ENCODE measurements at places on chromosomes 2 and 18. TPM values are rescaled to one million over a fixed set of nuclear protein-coding genes. Genes with fewer than 3 reads are reported as not detected.
A peak's percentile ranks its signal among the peaks of the same experiment; 100 is the strongest.

DNA sequence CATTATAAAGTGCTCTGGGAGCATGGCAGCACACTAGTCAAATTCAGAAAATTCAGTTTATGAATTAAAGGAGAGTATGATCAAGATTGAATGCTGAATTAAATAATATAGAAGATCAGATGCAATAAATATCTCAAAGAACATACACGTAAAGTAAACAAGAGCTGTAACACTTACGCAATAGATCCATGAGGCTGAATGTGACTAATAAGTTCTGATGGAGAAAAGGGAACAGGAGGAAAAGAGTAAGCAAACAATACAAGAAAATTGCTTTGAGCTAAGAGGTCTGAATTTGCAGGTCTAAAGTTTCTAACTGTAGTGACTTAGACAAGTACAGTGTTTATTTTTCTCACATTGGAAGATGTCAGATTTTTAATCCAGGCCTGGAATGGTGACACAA is 646.7 kb upstream of the ZNF804A start:
- no peak for DNase-seq

- DNase-seq: no peak
These were observed 127.8 kb downstream of the FBXO15 start for GRCh38 chr18:74019864-74020263.

DNA sequence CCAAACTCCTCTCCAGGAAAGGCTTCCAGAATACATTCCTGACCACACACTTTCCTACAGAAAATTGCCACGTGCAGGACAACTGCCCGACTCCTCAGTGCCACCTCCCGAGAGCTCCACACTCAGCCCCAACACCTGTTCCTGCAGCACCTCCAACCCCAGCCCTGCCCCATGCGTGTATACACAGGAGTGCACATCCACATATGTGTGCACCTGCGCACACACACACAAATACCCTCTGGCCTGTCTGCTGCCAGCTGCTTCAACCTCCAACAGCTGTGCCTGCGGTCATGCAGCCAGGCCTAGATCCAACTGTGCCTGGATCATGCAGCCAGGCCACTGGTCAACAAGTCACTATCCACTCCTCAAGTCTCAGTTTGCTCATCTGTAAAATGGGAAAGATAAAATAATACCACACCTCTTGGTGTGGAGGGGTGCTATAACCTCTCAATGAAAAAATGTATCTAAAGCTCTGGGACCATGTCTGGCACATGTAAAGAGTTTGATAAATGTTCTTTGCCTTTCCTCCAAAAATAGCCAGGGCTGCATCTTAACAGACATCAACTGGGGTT is 152.1 kb upstream of the ID2 start:
- no peak for DNase-seq

Gene RNU2-63P
- 117 TPM for total RNA-seq

- no peak for DNase-seq
These were observed 36.8 kb downstream of the GPC1 start for GRCh38 chr2:240472078-240472790.

Gene FBXO48
- 0.96 TPM for total RNA-seq

DNA sequence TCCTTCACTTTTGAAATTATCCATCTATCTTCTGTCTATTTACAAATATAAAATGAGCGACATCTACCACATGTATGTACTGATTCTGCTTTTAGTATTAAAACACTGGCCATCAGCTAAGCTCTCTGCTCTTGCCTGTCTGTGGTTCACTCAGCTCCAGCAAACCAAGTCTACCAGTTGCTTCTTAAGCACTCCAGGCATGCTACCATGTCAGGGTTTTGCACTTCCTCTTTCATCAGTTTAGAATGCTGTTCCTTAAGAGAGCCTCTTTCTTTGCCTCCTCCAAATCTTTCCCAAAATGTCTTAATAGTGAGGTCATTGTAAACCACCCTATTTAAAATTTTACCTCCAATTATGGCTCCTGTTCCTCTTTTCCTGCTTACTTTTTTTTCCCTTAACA is 59.5 kb downstream of the SCN3A start:
- DNase-seq: no peak

Gene TCF23
- not detected for total RNA-seq

DNA sequence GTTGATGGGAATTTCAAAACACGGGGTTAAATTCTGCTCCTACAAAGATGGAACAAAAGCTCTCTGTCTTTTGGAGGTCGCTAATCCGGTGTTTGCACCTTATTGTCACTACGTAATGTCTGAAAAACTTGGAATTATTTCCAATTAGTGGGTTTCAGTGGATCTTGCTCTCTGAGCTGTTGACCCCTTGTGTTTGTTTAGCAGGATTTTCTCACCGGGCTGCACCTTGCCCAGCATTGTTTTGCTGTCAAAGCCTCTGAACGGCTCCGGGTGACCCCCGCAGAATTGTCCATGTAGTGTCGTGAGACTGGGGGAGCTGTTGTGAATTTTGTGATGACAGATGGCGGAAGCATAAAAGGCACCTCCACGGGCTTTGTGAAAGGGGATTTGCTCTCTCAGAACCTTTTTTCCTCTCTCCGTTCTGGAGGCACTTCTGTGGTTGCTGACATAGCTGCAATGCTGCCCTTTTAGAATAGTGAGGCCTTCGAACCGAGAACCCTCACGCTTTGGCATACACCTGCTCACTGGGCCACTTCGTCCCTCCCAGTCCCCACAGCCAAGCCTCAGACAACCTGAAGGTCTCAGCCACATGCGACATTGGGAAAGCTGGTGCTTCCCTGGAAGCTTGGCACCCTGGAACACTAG is 129.4 kb downstream of the ACOXL start:
- no peak for DNase-seq

- DNase-seq: no peak
These were observed 235.5 kb downstream of the MYT1L start for GRCh38 chr2:2095360-2096093.

DNA sequence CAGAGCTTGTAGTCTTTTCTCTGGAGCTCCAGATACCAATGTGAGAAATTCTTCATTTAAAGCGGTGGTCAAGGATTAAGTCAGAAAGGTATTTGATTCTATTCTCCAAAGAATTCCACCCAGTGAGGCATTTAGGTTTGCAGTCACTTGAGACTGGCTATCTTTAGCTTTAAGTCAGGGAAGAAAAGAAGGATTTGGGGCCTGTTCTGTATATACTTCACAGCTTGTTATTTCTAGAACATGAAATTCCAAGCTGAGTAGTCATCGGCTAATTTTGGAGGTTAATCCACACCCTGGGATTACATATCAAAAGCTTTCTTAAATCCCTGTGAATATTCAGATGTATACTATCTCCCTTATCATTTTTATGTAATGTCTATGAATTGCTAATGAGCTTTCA is 39.4 kb downstream of the MYOM1 start:
- DNase-seq: no peak

DNA sequence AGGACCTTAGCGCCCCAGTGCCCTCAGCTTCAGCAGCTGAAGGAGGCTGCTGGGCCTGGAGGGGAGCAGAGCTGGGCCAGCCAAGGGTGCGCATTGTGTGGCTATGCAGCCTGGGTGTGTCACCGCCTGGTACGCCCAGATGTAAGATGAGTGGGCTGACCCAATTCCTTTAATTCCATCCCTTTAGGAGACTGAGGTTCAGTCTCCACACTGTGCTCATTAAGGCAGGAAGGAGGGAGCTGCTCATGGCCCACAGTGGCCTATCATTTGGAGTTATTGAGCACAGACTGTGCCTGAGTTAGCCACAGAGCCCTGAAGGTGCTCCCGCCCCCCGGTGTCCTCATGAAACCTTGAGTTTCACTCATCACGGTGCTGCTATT is 194.1 kb upstream of the GLI2 start:
- no peak for DNase-seq

Gene CCDC178
- not detected for total RNA-seq

DNA sequence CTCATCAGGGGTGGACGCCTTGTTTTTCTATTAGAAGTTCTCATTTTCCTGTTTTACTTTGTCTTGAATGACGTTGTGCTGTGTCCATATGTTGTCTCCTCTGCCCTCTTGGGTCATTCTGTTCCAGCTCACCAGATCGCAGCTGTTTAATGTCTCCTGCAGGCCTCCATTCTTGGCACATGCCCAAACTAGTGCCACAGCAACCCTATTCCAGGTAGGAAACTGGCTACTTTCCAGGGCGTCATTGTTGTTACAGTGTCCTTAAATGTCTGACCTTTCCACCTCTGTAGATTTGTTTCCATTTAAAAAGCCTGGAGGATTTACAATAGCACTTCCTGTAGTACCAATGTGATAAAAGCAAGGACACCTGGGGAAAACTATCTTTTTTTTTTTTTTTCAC is 500.7 kb downstream of the METTL4 start:
- no peak for DNase-seq

- DNase-seq: peak; percentile 89
These were observed at the start of gene ATL2 for GRCh38 chr2:38377050-38377828. TSS of gene ATL2 (minus strand) at chr2:38377273. CDS start at chr2:38377260, 13 bp downstream.

Gene COL3A1
- not detected for total RNA-seq

DNA sequence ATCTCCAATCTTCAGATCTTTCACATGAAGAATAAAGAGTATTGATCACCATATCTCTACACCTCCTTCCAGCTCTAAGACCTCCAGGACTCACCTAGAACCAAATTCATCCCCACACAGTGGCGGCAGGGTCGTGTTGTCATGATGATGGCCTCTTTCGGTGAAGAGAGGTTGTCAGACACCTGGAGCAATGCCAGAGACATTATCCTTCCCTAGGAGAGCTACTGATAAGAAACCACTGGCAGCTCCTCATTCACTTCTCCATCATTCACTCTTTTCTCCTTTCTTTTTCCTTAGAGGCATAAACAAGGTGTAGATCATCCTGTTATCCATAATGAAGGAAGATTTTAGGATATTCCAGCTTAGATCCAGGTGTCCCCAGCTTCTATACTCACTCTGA is 197.9 kb upstream of the TNP1 start:
- no peak for DNase-seq

- no peak for DNase-seq
These were observed 48.9 kb downstream of the APLF start for GRCh38 chr2:68516051-68516955.

- DNase-seq: no peak
These were observed 179.0 kb downstream of the TRABD2A start for GRCh38 chr2:84701880-84702279.

DNA sequence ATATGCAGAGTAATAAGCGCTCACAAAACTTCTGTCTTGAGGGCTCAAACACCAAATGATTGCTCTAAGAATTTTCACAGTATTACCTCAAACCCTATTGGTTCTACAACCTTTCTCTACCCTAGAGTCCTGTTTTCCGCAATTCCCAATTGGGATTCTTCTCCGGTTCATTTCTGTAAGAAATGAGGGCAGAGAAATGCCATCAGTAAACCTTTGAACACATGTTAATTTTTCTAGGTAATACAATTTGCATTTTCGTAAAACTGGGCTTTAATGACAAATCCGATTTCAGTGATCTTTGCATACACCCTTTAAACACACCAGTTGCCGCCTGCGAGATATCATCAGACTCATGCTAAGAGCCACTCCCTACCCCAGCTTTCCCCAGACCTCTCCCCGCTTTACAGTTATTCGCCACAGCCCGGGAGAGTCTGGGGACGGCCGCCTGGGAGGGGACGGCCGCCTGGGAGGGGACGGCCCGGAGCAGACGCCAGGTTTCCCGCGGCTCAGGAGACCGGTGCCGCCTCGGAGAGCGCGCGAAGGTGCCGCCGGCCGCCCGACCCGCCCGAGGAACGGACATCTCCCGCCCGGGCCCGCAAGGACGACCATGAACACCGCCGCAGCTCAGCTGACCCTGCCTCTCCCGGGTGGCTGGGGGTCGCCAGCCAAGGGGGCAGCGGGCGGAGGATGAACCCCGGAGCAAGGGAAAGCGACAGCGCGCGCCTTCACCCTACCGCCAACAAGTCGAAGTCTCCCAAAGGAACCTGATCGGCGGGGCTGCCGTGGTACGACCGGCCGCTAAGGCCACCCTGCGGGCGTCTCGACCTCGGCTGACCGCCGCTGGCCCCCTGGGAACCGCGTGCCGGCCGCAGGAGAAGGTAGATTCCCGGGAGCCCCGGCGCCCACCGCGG is 463 bp downstream of the SMC6 start:
- DNase-seq: no peak

DNA sequence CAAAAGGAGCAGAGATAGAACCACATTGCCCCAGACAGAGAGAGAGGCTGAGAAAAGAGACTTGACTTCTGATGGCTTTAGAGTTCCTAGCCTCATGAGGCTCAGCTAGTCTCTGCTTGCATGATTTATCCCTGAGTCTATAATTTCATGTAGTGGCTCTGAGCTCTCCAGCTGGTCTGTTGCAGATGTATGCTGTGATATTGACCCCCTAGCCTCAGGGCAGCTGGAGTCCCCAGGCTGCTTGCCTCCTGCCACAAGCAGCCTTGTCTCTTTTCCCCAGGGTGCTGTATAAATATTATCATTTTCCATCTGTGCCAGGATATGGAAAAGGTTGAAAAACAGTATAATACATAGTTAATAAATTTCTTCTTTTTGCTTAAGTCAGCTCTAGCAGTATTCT is 467.6 kb upstream of the CWC22 start:
- no peak for DNase-seq

GRCh38 chr2:32963941-32964340 is 17.2 kb downstream of the LTBP1 start:
- no peak for DNase-seq

DNA sequence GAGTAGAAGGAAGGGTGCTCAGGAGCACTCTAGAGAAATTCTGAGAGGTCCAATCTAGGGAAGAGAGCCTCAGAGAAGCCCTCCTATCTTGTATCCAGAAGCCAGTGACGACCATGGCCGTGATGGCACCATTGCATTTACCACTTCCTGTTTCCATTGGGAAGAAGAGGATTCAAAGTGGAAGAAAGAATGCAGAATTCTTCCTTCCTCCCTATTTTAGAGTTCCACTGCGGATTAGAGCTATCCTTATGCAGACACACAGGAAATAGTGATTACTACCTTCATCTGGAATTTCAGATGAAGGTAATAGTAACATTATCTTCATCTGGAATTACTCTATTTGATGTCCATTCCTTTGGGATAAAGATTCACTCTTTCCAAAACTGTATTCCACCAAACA is 45.6 kb upstream of the PCBP1 start:
- DNase-seq: no peak

GRCh38 chr2:235506997-235507615 is 13.3 kb downstream of the AGAP1 start:
- no peak for DNase-seq

Gene DHRS9
- total RNA-seq: 2.4 TPM

Data from natural killer cell (primary cell).